GM10248 (cell line): ENCODE measurements at places on chromosomes 5 and 9.

DNA sequence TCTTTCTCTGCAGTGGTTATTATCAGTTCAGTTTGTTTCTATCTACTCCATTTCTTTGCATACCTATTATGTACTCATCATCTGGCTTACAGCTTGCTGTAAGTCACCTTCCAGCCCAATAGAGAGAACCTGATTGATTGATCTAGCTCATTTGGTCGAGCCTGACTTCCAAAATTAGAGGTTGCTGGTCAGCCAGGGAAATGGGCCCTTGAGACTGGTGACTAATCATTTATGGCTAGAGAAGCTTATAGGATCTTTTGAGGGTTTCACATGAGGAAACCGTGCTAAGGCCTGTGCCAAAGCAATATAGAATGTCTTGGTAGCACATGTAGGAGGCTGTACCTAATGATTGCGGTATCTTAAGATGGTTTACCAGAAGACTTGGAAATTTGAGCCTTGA lies 5.8 kb downstream of the SREK1 start:
- no peak for DNase-seq

DNA sequence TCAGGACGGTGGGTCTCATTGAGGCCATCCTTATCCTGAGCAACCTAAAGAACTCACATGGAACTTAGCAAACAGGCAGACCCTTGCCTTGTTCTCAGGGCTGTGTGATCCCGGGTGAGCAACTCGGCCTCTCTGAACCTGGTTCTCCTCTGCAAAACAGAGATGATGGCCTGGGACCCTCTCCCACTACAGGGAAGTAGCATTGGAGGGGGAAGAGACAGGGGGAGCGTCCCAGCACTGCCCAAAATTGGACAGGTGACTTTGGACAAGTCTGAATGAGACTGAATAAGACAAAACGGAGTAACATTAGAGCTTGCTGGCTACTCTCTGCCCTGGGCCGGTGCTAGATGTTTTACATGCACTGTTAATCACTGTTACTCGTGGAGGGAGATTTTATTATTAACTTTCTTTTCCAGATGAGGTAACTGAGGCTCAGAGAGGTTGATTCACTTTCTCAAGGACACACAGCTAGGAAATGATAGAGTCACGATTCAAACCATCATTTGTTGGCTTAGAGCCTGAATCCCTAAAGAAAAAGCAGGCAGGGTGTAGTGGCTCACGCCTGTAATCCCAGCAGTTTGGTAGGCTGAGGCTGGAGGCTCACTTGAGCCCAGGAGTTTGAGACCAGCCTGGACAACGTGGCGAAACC lies 136.4 kb downstream of the C9orf50 start:
- no peak for DNase-seq

- DNase-seq, result peak; percentile 76
Measured at GRCh38 chr9:36151316-36152210, 15.0 kb downstream of the GLIPR2 start.

DNA sequence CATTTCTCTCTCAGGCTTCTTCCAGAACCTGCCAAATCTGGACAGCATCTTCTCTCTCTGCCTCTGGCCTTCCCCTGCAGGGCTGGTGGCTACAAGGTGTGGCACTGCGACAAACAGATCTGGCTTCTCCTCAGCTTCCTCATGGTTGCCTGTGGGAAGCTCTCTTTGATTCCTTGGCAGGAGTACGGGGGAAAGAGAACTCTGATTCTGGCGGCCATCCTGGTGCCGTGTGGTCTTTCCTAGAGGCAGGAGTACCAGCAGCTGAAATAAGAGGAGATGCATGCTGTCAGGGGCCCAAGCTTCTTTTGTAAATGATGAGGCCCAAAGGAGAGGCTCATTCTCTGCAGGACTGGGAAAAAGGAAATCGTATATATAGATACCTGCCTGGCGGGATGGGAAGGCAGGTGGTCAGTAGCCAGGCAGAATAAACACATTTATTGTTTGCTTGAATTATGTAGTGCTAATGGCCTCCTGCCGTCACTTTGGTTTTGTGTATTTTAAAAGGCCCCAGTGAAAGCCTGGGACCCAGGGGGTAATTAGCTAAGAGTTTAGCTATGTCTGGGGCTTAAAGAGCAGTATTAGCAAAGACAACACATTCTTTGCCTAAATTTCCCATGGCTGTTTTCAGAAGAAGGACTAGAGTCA lies at the start of gene CER1:
TSS of gene CER1 (minus strand) at position 343 of the 645 bp plus-strand sequence. CDS start at position 282, 61 bp downstream.
- no peak for DNase-seq

- peak; percentile 77 for DNase-seq
Measured at GRCh38 chr9:124137009-124137943, 120.5 kb upstream of the NEK6 start.

- no peak for DNase-seq
Measured at GRCh38 chr9:16135968-16136367, 583.1 kb downstream of the CCDC171 start.

GRCh38 chr5:112737070-112737462 lies 619 bp upstream of the APC start:
- no peak for DNase-seq

DNA sequence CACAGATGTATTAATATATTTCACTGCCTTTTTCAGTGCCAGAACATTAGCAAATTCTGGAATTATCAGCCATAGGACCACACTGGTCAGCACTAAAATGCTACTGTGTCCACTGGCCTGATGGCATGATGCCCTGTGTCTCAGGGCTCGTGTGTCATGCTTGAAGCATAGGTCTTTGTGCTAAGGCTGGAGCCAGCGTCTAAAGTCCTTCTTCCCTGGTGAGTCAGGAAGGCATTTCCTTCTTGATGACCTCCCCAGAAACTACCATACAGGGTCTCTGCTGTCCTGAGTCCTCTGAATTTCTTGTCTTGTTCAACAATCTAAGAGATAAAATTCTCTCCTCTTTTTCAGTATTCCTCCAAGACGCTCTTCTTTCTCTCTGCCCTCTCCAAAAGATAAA lies 489.9 kb downstream of the PSAT1 start:
- no peak for DNase-seq

DNA sequence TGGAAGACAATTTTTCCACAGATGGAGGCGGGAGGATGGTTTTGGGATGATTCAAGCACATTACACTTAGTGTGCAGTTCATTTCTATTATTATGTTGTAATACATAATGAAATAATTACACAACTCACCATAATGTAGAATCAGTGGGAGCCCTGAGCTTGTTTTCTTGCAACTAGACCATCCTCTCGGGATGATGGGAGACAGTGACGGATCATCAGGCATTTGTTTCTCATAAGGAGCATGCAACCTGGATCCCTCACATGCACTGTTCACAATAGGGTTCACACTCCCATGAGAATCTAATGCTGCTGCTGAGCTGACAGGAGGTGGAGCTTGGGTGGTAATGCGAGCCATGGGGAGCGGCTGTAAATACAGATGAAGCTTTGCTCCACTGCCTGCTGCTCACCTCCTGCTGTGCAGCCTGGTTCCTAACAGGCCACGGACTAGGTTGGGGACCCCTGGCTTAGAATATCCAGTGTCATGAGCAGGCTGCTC lies 1.6 kb downstream of the STKLD1 start:
- no peak for DNase-seq

- DNase-seq, result no peak
Measured at GRCh38 chr5:133274597-133274935, 222.8 kb downstream of the HSPA4 start.

- DNase-seq, result no peak
Measured at GRCh38 chr9:6272229-6272598, 56.0 kb upstream of the TPD52L3 start.

DNA sequence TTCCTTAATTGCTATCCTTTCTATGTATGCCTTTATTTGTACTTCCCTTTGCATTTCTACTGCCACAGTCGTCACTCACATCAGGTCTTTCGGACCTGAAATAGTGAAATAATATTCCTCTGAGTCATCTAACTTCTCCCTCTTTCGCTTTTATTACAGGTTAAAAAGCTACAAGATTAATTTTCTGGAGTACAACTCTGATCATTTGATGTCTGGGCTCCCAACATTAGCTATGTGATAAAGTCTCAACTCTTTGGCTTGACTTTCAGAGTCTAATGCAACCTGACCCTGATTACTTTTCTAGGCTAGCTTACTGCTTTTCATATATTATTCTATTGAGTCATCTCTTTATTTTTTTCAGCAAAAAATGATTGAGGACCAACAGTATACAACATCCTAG lies 638.8 kb upstream of the WWC1 start:
- no peak for DNase-seq

GRCh38 chr5:6143523-6143922 lies 234.8 kb downstream of the MED10 start:
- no peak for DNase-seq

DNA sequence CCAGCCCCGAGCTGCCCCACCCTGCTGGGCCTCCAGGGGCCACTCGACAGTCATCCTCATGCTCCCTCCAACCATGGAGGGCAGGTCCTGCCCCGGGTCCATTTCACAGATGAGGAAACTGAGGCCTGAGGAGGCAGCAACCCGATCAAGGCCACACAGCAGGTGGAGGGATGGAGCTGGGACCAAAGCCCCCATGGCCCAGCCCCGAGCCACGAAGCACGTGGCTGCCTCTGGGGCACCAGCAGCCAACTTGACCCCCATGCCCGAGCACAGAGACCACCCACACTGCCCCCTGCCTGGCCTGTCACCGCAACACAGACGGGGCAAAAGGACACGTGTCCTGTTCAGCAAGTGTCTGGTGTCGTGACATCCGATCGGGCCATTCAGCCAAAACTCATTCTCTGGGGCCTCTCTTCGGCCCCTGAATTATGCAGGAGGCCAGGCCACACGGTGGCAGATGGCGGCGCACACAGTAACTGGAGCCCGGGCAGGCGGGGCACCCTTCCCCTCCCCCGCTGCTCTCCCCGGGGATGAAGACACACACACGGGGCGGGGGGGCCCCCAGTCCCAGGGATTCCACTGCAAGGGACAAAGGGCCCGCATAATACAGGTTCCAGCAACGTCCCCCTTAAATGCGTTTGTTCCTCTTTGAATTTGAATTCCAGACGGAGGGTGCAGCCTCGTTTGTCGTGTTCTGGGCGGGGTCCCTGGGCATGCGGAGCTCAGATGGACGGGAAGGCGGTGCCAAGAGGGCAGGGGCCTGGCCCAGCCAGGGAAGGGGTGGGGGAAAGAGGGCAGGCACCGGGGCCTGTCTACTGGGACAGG lies 29.4 kb upstream of the TMEM250 start:
- DNase-seq, result no peak

DNA sequence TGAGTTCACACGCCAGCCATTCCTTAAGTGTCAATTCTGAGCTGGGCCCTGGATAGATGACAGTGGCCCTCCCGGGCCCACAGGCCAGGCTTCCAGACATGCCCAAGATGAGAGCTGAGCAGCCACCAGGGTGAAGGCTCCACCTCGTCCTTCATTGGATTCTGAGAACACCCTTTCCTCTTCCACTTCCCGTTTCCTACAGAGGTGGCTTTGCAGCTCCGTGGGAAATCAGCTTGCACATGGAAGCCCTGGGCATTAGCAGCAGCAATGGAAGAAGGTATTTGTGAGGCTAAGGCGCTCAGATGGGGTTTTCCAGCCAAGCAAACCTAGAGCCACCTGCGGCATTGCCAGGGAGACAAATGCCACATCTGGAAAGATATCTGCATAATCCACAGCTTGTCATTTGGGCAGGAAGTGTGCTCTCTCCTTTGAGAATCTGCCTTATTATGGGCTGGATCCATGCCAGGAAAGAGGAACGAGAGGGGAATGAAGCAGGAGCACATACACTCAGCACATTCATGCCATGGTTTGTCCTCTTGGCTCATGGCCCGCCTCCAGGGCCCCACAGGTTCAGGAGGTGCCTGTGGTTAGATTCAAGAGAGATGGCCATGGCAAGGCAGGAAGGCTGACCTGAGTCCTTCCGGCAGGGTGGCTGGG lies 34.1 kb downstream of the CFAP77 start:
- DNase-seq, result no peak
